ENCODE measurements at places on chromosomes 5 and 9. TPM values are rescaled to one million over a fixed set of nuclear protein-coding genes. Genes with fewer than 3 reads are reported as not detected.

SPINK13 gene
- total RNA-seq: not detected

KCTD16 gene
- not detected for total RNA-seq

- peak; percentile 50 for DNase-seq
Observed at GRCh38 chr5:76818844-76819831, at the start of gene F2RL1. F2RL1 (plus strand) TSS chr5:76819030; CDS start chr5:76819183, 153 bp downstream.

MYO10 gene
- not detected for total RNA-seq

- DNase-seq: no peak
Observed at GRCh38 chr9:123548741-123549545, 192.9 kb downstream of the CRB2 start.

Measured in CD8-positive, alpha-beta T cell (primary cell).